MV-4-11 (cell line): ENCODE measurements at places on chromosomes 6 and 20.

GRCh38 chr6:36837686-36838085, 1.6 kb downstream of the CPNE5 start:
- DNase-seq = no peak

DNA sequence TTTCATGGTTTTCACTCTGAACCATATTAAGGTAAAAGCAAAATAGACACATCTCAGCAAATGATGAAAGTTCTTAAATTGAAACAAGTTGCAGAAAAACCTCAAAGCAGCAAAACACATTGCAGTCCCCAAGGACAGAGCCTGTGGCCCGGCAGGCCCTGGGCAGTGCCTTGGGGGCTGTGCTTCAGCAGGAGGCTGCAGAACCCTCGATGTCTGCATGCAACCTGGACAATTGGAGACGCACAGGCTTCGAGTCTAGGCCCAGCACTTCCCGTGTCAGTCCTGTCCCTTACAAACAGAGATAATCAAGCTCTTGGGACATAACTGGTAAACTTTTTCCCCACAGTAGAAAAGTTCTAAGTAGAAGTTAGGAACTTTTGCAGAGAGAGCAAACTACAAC, 9.2 kb downstream of the PYGB start:
- no peak for DNase-seq

DNA sequence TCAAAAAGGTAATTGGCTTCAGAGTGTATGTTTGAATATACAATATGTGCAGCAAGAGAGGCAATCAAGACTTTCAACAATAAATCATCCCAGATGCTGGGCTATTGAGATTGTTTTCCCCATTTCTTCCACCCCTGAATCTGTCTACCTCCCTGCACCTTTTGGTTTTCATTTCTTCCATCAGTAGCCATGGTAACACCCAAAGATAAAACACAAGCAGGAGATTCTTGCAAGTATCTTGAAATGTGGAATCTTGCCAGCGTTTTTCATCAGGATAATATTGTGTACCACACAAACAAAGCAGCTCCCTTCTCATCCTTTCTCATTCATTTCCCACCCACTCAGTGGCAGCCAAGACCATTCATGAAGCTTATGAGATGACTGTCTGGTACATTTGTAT, 73.0 kb upstream of the NRSN1 start:
- no peak for DNase-seq

DNA sequence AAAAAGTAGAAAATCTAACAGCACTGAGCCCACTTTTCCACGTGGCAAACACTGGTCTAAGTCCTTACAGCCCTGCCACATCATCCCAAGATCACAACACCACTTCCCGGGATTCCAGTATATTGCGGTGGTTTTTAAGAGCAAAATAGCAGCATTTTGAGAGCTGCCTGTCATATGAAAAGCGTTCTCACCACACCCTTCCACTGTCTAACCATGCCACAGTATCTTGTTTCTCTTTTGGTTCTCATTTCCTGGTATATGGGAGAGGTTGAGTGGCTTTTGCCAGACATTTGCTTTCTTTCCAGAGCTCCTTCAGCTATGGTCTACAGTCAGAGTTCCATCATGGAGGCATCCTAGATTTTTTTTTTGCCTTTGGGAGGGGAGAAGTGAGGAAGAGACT, 243.0 kb downstream of the TSHZ2 start:
- DNase-seq = no peak

- DNase-seq = peak; percentile 11
Observed at GRCh38 chr6:28747631-28748157, 176.1 kb downstream of the TRIM27 start.

DNA sequence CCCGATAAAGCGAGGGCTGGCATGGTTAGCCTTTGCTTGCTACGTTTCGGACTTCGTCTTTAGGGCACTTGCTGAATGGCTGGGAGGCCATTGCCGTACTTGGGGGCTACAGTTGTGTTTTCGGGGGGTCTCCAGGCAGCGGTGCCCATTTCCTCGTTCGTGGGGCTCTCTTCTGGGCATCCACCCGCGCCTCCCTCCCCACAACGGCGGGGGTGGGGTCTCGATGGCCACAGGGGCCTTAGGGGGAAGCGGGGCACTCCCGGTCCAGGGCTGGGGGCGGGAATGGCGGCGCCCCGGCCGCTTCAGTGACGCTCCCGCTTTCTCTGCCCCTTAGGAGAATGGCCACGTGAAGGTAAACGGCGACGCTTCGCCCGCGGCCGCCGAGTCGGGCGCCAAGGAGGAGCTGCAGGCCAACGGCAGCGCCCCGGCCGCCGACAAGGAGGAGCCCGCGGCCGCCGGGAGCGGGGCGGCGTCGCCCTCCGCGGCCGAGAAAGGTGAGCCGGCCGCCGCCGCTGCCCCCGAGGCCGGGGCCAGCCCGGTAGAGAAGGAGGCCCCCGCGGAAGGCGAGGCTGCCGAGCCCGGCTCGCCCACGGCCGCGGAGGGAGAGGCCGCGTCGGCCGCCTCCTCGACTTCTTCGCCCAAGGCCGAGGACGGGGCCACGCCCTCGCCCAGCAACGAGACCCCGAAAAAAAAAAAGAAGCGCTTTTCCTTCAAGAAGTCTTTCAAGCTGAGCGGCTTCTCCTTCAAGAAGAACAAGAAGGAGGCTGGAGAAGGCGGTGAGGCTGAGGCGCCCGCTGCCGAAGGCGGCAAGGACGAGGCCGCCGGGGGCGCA, 2.4 kb downstream of the MARCKS start:
- no peak for DNase-seq

DNA sequence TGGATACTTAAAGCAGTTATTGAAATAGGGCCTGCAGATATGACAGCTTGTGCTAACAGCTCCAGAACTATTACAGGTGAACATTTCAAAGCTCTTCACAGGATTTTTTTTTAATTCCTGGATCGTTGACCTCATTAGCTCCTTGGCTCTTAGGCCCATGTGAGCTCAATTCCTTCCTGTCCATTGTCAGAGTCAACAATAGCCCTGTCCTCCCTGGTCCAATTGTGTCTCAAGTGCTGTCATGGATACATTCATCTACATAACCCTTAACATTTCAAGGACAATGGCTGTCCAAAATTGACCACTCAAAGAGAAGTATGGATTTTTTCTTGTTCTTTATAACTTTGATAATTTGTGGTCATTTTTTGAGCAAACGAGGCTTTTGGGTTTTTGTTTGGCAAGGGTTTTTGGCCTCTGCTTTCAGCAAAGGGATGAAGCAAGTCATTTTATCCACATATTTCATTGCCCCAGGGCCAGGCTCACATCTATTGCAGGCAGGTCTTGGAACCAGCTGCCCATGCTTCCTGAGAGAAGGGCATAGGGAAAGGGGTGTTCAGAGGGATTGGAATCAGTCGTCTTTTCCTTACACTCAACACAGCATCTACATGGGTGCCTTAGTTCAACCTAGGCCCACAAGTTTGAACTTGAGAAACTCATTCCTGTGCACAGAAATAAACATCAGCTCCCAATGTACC, 282.1 kb downstream of the TPBG start:
- DNase-seq = no peak

DNA sequence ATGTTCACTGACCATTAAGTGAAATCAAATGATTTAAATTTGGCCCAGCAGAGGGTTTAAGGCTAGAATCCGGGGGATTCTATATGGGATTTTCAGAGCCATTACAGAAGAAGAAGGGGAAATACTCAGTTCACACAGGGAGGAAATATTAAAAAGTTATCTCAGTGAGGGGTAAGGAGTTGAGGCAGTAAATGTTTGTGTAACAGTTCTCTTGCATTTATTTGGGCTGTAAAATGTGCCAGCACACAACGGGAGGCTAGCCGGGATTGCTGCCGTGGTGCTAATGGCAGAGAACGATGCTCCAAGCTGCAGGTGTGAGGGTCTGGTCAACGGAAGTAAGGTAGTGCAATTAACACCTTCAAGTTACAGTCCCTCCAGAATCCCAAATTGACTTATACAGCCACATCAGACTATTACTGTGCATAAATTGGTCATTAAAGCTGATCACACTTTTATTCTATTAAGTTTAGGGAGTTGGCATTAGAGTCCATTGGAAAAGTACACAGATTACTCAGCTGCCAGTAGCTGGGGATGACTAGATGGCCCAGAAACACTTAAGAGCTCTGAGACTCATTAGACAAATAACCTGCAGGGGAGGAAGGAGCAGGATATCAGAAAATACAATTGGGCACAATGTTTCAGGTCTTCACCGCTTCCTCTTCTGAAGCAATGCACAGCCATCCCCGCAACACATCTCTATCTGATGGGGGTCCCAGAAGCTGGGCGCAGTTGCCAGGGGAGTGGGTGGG, 31.3 kb downstream of the PPP1R3G start:
- no peak for DNase-seq

DNA sequence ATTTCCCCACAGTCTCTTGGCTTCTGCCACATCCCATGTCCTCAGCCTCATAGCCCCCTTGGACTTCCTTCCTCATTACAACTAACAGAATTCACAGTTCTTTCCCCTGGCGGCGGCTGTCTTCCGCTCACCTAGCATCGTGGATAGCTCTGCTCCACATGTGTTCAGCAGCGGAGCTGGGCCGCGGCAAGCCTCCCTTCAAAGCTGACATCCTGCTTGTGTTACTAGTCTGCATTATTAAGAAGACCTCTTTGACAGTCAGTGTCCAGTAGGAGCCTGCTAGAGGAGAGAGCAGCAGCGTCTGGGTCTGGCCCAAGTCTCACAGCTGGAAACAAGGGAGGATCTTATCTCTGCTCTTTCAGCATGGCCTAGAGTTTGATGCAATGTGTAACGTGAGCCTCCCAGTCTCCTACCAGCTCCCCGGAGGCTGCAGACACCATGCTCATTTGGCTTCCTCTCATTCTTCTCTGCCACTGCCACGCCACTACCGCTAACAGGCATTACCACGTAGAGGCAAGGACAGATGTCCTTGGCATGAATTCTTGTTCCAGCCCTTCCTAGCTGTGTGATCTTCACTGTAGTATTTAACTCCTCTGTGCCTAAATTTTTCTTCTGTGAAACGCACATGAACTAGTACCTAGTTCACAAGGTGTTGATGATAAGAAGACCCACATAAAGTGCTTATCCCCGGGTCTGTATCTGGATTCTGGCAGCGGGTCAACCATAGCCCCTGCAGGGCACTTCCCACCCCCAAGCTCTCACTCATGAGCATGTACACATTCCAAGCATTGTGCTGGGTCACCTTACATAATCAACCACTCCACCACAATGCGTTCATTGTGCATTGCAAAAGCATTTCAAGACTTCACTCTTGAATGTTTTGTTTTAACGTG, 107.1 kb upstream of the BACH2 start:
- no peak for DNase-seq

DNA sequence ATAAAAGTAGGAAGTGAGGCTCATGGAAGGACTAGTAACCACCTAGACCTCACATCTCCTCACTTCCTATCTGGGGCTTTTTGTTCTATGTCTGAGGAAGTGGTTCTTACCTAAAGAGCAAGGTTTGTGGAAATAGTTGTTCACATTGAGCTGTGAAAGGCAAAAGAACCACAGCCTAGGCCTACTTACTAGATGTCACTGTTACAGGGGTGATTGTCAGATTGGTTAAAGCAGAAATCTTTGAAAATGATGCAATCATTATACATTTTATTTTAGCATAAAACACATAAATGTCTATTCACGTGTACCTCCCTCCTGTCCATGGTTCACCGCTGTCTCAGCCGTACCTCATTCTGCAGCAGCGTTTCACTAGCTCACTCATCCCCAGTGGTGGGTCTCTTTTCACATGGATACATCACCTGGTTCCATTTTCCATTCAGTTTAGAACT, 268.8 kb downstream of the TMEM242 start:
- peak; percentile 74 for DNase-seq

DNA sequence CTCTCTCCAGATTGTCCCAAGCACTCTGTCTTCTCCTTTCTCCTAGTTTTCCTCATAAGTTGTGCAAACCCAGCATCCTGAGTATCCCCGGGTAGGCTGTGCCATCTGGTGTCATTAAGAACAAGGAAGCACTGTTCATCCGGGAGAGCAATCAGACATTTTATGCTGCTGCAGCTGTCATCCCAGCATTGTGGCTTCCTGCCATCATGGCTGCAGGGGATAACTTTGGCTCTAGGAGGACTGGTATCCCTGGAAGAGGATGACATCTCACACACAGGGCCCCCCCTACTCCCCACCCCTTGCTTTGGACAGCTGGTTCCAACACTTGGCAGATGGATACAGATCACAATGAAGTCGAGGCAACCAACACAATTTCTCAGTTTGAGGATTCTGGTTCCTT, 1195.1 kb upstream of the MAP3K7 start:
- no peak for DNase-seq

- DNase-seq = peak; percentile 68
Observed at GRCh38 chr6:105869835-105870440, 216.2 kb upstream of the PRDM1 start.

DNA sequence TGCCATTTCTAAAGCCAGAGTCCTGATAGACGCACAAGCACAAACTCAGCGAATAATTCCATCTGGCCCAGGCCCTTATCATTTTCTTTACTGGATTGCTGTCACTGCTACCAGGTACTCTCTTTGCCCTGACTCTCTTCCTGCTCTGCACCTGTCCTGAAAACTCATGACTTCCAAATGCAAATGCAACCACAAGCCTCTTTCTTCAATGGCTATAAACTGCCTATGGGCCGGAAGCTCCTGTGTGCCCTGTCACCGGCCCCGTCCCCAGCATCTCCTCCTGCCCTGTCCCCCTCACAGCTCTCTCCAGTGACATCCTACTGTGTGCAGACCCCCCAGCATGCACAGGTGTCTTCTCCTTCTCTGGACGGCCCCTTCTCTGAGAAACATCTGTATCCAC, 302.6 kb downstream of the GMDS start:
- no peak for DNase-seq

- no peak for DNase-seq
Observed at GRCh38 chr6:44047179-44047546, 80.1 kb downstream of the MRPL14 start.

DNA sequence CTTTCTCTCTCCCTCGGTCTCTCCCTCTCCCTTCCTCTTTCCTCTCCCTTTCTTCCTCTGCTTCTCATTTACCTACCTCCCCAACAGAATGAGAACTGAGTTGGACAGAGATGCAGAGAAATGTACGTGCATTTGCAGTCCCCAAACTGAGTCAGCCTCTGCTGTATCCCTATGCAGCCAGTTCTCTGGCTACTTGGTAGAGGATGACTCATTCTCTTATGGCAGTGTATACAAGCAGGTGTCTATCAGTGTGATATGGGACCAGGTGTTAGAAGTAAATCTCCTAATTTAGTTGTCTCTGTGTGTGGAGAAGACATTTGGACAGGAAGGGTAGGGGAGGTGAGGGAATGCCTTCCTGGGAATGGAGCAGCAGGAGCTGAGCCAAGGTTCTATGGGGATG, 470.8 kb downstream of the CD109 start:
- DNase-seq = no peak

DNA sequence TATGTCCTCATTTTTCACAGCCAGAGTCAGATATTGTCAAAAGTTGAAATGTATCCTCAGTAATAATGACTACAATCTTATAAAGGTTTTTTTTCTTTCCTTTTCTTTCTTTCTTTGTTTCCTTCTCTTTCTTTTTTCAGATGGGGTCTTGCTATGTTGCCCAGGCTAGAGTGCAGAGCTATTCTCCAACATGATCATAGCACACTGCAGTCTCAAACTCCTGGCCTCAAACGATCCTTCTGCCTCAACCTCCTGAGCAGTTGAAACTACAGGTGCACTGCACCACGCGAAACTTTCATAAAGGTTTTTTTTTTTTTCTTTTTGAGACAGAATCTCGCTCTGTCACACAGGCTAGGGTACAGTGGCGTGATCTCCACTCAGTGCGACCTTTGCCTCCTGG, 31.1 kb upstream of the FOXA2 start:
- DNase-seq = no peak

GRCh38 chr6:155493026-155493693, 37.5 kb upstream of the NOX3 start:
- DNase-seq = no peak

GRCh38 chr6:49326347-49326746, 136.7 kb downstream of the MMUT start:
- DNase-seq = peak; percentile 11
